ENCODE measurements at places on chromosomes 1 and 21.

DNA sequence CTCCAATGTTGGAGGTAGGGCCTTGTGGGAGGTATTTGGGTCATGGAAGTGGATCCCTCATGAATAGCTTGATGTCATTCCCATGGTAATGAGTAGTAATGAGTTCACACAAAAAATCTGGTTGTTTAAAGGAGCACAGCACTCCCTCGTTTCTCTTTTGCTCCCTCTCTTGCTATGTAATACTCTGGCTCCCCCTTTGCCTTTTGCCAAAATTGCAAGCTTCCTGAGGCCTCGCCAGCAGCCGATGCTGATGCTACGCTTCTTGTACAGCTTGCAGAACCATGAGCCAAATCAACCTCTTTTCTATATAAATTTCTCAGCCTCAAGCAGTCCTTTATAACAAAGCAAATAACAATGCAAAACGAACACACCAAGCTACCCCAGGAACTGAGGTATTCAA is 80.9 kb downstream of the LHX9 start:
- DNase-seq: no peak

DNA sequence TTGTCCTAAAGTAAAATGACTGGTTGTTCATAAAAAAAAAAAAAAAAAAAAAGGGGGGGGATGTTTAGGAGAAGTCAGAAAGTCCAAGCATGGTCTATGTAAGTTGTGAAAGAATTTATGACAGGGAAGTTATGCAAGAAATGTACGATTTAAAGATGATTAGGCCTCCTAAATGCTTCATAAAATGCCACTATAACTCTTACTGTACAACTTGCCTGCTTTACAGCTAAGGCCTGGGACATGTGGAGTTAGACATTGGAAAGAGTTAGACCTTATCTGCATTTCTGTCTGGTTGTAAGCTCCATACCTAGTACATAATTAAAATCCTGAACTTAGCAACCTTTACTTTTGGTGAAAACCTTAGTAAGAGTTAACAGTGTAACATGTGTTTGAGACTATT is 150.0 kb downstream of the TPR start:
- no peak for DNase-seq

DNA sequence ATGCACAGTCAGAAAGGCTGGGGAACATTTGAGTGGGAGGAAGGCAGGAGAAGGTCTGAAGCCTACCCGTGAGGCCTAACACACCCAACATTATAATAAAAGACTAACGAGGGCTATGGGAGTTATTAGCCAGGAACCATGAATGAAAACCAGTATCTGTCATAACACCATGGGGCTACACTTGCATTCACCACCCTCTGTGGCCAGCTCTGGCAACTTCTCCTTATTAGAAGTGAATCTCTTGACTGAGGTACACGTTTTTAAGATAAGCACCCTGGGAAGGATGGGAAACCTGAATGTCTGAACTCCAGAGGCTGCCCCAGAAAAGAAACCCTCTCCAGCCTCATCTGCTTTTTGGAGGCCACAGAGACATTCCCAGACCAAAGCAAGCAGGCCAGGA is 204.3 kb upstream of the RAB4A start:
- DNase-seq: no peak

GRCh38 chr1:240008298-240008697 is 83.4 kb upstream of the FMN2 start:
- DNase-seq: no peak

GRCh38 chr1:201902198-201902597 is 13.5 kb downstream of the SHISA4 start:
- DNase-seq: no peak

DNA sequence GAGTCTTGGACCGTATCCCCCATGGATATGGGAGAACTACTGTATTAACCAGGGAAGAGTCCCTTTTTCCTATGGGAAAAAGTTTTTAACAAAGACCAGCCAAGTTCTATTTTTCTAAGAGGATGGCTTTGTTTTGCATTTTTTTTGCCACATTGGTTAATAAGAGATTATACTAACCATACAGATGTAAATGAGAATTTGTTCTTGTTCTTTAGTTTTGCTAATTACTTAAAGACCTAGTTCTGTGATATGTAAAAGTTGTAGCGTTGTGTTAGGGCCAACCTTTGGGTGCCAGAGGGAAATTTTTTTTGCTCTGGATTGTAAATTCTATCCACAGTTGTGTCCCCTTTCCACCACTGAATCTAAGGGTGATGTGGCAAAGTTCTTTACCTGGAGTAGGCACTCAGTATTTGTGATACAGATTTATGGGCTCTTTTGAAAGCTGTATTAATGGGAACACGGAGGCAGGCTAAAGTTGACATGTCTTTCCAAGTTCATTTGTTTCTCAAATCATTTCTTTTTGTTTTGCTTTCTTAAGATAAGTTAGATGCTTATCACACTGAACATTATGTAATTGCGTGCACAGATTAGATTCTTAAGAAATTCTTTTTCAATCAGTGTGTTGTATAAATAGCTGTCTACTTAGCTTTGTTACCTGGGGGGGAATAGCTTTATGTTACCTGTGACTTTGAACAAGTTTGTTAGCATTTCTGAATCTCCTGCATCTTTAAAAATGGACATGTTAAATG is 2.9 kb downstream of the SOAT1 start:
- DNase-seq: no peak

- peak; percentile 62 for DNase-seq
Measured at GRCh38 chr1:23554481-23555269, 4.6 kb downstream of the ID3 start.

GRCh38 chr1:96080925-96081324 is 640.7 kb upstream of the PTBP2 start:
- DNase-seq: no peak

DNA sequence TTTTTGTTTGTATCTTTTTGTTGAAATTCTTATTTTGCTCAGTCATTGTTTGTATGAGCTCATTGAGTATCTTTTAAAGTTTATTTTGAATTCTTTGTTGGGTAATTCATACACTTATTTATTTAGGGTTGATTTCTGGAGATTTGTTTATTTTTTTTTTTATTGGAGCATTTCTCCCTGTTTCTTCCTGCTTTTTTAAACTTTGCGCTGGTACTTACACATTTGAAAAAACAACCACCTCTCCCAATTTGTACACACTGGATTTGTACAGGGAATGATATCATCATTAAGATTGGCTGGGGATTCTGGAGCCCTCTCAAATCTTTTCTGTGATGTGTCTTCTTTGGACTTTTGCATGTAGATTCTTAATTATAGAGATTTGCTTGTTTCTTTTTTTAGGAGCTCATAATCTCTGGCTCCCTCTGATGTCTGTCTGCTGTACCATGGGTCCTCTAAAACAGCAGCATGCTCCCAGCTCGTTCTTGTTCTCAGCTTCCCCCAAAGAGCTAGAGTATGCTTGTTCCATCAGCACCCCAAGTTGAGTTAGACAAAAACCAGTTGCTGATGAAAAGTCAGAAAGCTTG is 310.7 kb downstream of the DUSP10 start:
- no peak for DNase-seq

GRCh38 chr1:7902478-7903085 is 38.1 kb downstream of the TNFRSF9 start:
- peak; percentile 27 for DNase-seq

DNA sequence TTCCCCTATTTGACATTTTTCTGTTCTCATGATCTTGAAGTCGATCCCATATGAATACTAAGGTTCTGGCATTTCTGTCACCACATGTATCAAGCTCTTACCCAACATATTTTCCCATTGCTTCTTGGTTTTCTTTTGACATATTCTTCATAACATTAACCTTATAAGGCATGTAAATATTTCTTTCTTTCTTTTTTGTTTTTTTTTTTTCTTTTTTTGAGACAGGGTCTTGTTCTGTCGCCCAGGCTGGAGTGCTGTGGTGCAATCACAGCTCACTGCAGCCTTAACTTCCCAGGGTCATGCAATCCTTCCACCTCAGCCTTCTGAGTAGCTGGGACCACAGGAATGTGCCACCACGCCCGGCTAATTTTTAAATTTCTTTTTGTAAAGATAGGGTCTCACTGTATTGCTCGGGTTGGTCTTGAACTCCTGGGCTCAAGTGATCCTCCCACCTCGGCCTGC is 33.1 kb upstream of the ERRFI1 start:
- DNase-seq: no peak

- no peak for DNase-seq
Measured at GRCh38 chr1:234862360-234862943, 252.5 kb upstream of the IRF2BP2 start.

DNA sequence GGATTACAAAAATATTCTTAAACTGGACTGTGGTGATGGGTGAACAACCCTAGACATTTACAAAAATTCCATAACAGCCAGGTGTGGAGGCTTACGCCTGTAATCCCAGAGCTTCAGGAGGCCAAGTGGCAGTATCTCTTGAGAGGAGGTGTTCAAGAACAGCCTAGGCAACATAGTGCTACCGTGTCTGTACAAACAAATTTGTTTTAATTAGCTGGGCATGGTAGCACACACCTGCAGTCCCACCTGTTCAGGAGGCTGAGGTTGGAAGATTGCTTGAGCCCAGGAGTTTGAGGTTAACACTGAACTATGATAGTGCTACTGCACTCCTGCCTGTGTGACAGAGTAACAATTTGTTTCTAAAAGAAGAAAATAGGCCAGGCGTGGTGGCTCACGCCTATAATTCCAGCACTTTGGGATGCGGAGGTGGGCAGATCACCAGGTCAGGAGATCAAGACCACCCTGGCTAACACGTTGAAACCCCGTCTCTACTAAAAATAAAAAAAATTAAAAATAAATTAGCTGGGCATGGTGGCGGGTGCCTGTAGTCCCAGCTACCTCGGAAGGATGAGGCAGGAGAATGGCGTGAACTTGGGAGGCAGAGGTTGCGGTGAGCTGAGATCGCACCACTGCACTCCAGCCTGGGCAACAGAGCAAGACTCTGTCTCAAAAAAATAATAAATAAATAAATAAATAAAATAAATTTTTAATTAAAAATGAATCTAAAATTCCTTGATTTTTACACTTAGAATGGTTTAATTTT is 37.1 kb downstream of the ARID4B start:
- DNase-seq: no peak

- no peak for DNase-seq
Measured at GRCh38 chr1:25476186-25477097, 45.7 kb downstream of the MACO1 start.

DNA sequence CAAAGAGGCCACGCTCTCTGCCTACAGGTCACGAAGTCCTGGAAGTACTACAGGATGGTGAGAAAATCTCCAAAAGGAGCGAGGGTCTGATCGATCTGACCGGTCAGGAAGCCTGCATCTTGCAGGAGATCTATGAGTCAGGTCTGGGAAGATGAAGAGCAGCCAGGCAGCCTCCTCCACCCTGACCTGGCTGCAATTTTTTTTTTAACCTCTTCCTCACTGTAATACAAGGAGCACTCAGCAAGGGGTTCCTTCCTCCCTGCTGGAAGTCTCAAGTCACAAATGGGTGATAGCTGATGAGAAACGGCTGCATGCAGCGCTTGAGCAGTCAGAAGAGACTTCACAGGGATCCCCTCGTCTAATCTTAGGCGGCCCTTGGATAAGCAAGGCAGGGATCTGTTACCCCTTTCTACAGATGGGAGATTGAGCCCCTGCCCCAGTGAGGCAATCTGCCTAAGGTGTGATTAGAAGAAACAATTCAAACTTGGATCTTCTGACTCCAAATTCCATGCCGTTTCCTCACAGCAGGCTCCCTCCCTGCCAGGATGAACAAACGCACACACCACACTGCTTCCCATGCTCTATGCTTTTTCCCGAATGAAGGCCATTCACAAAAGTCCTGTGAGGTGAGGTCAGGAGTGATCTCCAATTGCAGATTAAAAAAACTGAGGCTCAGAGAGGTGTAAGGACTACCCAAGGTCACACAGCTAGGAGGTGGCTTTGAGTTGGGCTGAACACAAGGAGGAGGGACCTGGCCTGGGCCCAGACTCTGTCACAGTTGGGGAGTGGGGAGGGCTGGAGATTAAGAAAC is 48.3 kb downstream of the ECE1 start:
- DNase-seq: no peak

DNA sequence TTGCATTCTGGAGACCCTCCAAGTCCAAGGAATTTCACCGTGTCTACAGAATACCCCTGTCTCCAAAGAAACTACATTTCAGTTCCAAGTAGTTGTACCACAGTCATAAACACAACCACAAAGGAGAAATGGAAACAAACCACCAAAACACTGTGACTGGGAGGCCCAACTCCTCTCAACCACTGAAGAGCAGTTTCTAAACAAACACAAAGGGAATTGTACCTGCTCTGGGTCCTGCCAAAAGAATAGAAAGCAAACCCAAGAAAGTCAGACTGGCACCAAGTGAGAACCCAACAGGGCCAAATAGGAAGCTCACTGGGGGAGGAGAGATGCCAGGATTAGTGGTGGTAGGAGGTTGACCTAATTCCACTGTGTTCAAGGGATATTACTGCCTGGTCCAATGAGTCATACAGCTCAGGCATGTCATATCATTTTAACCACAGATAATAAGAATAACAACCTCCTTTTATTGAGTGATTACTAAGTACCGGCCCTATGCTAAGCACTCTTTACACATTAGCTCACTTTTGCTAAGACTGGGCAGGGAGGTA is 123.9 kb upstream of the PPP2R5A start:
- DNase-seq: no peak

- DNase-seq: no peak
Measured at GRCh38 chr1:177256153-177257075, 85.7 kb downstream of the BRINP2 start.

- DNase-seq: no peak
Measured at GRCh38 chr21:38625000-38625399, 126.7 kb upstream of the ERG start.

GRCh38 chr1:1270813-1271212 is 2.8 kb downstream of the UBE2J2 start:
- no peak for DNase-seq

DNA sequence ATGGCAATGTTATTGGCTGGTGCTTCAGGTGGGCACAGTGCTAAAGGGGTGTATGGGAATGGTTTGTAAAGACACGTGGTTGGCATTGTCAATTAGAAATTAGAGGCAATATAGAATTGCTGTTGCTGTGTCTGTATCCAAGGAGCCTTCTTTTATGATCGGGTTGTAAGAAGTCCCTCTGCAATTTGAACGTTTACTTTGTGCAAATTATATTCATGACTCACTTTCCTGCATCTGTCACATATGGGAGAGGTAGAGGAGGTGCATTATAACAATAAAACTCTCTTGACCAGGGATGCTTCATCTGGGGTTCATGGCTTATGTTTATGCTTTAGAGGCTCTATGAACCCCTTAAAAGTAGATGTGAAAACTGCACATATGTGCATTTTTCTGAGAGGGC is 130.4 kb upstream of the DNAH14 start:
- no peak for DNase-seq

- no peak for DNase-seq
Measured at GRCh38 chr1:26608895-26609294, 79.3 kb downstream of the RPS6KA1 start.

- no peak for DNase-seq
Measured at GRCh38 chr1:45400049-45400448, 59.8 kb upstream of the MUTYH start.

DNA sequence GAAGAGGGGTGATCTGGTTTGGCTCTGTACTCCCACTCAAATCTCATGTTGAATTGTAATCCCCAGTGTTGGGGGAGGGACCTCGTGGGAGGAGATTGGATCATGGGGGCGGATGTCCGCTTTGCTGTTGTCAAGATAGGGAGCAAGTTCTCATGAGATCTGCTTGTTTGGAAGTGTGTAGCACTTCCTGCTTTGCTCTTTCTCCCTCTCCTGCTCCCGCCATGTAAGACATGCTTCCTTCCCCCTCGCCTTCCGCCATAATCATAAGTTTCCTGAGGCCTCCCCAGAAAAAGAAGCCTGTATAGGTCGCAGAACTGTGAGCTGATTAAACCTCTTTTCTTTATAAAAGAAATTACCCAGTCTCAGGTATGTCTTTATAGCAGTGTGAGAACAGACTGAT is 27.9 kb downstream of the MYOM3 start:
- no peak for DNase-seq

GRCh38 chr1:10309243-10310011 is 89.4 kb upstream of the PGD start:
- no peak for DNase-seq

Data from stimulated activated CD8-positive, alpha-beta memory T cell treated with anti-CD3 and anti-CD28 coated beads, Interleukin-15, amount 100 ng/mL, for 1 hour (primary cell).